ENCODE measurements at places on chromosomes 12 and 14.

DNA sequence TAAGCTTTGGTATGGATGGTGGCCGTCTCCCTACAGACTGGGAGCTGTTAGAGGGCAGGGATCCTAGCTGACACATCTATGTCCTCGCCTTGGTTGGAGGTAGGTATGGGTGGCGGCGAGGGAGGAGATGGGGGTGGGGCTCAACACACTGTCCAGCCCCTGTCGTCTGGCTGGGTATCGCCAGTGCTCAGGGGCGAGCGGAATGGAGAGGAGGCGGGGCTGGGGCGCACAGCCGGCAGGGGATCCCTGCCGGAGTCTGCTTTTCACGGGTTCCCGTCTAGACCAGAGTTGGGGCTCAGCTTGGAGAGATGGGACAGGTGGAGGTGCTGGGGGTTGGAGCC lies 16.1 kb downstream of the TAMALIN start:
- DNase-seq: no peak

DNA sequence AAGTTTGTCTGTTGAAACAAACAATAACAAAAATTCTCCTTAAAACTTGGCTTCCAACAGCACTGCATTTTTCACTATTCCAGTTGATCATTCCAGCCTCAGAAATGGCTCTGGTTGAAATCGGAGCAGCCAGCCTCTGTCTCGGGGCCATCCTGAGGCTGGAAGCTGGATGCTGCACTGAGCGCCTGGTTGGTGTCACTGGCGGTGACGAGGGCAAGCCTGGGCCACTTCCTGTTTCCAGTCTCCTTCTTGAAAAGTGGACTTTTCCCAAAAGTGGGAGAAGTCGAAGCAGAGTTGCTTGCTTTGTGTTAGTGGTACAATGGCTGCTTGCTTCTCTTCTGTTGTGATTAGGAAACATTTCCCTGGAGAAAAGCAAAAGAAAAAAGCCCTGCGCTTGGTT lies 48.7 kb downstream of the CCDC92 start:
- DNase-seq: no peak

- no peak for DNase-seq
These were observed 174.6 kb upstream of the TBX3 start for GRCh38 chr12:114858388-114859146.

DNA sequence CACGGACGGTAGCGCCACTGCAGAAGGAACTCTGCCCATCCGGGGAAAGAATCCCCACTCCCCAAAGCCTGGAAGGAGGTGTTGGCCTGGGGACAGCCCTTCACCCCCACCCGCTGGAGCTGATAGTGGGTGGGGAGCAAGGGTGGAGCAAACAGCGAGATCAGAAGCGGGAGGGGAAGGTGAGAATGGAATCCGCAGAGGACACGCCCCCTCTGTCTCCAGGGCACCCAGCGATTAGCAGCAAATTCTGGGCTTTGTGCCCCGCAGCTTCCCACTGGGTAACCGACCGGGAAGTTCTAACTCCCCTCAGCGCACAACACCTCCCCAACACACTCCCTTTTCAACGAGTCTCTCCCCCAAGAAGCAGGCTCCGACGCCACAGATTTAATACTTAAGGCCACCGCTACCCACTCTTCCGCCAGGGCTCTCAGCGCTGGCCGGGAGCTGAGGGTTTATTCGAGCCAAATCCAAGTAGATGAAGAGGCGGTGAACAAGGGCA lies 1.4 kb downstream of the SLC25A29 start:
- DNase-seq: no peak

- no peak for DNase-seq
These were observed 1.1 kb downstream of the PPFIBP1 start for GRCh38 chr12:27524839-27525753.

DNA sequence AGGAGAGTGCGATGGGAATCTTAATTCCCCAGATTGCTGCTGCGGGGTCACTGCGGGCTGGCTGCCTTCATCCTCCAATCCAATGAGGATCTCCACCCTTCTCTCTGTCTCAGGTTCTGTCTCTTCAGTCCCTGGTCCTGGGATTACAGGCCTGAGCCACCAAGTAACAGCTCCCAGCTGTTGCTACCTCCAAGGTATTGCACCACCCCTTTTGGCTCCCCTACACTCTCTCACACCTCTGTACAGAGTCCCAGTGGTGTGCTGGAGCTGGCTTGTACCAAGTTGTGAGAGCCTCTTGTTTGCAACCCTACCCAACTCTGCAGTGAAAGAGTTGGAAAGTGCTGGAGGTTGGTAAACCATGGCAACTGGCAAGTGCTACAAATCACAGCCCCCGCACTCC lies 10.0 kb upstream of the RILPL1 start:
- no peak for DNase-seq

DNA sequence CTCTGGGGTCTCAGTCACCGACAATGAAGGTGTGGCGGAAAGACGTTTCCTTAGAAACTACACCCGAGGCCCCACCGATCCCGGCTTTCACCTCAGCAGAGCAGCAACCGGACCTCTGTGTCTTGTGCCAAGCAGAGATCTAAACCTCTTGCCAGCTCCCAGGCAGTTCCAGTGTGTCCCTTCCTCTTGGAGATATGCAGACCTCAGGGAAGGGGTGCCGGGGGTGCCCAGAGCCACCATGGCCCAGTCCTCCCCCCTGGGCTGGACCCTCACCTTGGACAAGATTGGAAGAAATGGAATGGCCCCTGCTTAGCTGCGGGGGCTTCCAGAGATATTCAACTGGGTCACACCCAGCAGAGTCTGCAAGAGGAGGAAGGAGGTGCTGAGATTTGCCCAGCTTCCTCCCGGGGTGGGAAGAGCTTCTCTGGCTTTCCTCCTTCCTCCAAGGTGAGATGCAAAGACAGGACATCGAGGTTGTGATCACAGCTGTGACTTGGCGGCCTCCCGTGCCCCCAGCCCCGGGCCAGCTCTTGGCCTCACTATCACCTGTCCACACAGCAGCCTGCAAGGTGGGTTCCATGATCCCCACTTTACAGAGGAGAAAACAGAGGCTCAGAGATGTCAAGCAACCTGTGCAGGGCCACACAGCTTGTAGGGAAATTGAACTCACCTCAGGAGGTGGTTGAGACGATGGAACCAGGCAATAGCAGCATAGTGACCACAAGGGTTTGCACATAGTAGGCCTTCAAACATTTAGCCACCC lies 281.7 kb upstream of the RTL1 start:
- no peak for DNase-seq

DNA sequence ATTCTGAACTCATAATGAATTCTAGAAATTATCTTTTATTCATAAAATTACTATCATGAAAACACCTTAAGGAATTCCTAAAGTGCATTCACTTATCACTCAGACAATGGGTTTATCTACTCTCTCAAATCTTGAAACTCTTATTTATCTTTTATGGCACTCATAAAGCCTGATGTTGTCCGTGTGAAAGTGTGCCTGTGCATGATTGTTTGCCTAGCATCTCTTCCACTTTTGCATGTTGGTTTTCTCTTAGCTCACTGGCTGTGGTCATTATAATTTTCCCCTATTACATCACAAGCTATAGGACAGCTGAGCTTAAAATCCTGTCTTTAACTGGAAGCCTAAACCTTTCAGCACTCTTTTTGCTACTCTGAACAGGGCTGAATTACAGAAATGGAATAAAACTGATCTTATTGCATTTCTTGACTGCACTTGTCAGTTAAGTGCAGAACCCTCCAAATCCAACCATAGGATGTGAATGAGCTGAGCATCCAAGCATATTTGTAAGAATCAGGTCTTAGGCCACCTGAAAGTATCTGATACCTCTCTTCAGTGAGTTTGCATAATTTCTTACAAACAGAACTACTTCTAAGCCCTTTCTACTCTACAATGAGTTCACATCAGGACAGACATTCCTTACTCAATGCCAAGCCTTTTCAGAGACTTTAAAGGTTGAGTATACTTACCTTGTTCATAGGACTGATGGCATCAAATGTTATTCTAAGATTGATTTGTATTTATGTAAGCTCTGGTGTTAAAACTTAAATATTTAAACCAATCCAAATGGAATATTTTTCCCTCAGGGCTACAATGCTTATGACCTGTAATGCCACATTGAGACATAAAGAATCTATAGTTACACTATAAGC lies 221.2 kb upstream of the KITLG start:
- DNase-seq: no peak

DNA sequence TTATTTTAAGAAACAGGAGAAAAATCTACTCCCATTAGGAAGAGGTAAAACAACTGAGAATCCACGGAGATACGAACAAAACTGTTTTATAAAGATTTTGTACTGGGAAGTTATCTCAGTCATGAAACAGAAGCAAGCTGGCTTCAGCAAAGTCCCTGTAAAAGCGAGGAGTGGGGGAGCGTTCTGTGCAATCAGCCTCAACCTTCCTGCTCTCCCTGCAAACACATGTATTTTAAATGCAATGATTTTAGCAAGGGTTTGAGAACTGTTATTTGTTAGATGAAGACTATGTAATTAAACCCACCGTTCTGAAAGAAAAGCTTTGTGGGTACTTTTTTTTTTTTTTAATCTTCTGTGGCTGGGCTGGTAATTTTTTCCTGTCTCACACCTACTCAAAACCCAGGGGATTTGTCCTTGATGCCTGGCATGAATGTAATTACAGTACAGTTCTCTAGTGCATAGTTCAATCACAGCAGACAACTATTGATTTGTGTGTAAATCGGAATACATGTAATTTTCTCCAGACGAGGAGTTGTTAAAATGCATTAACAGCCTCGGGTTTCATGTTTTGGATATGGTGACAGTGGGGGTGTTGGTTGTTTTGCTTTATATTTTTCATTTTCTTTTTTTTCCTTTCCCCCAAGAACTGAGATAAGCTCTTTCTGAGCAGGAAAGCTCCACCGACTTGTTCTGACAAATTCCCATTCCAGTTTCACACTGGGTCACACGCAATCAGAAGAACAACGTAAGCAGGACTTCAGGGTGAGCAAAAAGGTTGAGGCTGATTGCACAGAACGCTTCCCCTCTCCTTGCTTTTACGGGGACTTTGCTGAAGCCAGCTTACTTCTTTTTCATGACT lies 153.6 kb downstream of the PHLDA1 start:
- DNase-seq: no peak

DNA sequence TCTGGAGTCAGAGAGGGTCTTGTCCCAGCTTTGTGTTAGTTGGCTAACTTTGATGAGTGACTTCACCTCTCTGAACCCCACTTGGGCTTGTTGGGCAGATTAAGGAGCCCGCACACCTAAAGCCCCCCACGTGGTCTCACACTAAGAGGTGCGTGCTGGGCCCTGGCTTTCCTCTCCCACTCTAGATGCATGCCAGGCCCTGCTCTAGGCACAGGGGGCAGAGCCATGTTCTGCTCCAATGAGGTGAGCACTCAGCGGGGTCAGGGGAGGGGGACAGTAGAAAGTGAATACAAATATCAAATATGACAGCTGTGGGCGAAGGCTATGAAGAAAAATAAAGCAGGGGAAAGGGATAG lies 119.0 kb downstream of the GCH1 start:
- DNase-seq: no peak

- DNase-seq: no peak
These were observed 115.5 kb upstream of the PARP11 start for GRCh38 chr12:3988519-3989217.

DNA sequence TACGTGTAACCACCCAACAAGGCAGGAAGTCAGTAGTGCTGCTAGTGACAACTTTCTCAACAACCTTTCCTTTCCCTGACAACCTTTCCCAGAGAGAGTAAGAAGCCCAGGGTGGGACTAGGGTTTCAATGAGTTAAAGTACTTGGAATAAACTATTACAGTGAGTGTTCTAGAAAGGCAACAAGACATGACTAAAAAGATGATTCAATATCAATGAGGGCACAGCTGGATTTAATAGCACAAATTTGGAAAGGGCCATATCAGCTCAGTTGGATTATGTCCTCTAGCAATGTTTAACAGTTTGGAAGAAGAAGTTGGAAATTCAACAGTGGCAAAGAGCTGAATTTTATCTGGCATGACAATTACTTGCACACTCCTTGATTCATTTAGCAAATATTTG lies 90.4 kb upstream of the GRIN2B start:
- no peak for DNase-seq

DNA sequence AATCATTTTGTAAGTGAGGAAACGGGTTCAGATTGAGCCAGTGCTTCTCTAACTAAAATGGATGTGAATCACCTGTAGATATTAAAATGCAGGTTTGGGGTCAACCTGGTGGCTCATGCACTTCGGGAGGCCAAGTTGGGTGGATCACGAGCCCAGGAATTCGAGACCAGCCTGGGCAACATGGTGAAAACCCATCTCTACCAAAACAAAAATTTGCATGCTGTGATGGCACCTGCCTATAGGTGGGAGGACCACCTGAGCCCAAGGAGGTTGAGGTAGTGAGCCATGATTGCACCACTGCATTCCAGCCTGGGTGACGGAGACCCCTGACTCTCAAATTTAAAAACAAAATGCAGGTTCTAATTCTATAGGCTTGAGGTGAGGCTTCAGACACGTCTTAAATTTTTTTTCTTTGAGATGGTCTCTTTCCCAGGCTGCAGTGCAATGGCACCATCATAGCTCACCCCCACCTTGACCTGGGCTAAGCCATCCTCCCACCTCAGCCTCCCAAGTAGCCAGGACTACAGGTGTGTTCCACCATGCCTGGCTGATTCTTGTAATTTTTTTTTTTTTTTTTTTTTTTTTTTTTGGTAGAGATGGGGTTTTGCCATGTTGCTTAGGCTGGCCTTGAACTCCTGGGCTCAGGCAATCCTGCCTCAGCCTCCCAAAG lies 9.0 kb downstream of the TUBA1C start:
- DNase-seq: no peak

- no peak for DNase-seq
These were observed 104.4 kb downstream of the DAD1 start for GRCh38 chr14:22484632-22485031.

GRCh38 chr14:98428483-98428994 lies 843.5 kb downstream of the BCL11B start:
- DNase-seq: no peak

Data from right renal pelvis (tissue), 4 donors.